ENCODE measurements at places on chromosomes 2 and 18.

- DNase-seq, result no peak
Observed at GRCh38 chr2:177989029-177989885, 83.3 kb downstream of the PDE11A start.

- no peak for DNase-seq
Observed at GRCh38 chr2:107418708-107419107, 408.0 kb upstream of the RGPD4 start.

- no peak for DNase-seq
Observed at GRCh38 chr2:36559221-36559942, 38.6 kb downstream of the FEZ2 start.

DNA sequence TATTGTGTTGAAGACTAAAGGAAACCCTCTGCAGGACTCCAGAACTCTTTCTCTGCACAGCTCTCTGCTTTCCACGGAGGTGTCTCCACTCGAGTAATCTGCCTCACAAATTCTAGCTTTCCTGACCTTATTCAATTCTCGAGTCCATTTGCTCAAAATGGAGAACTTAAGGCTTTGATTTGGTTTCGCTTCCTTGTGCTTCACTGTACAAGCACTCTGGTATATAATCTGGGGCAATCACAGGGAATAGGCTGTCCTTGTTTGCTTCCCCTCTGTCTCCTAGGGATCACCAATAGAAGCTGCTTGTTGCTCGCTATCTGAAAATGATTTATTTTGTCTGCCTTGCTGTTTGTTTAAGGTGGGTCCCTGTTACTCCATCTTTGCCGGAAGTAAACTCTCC lies 129.1 kb upstream of the DOCK10 start:
- no peak for DNase-seq

- peak; percentile 80 for DNase-seq
Observed at GRCh38 chr2:210363261-210363660, 48.3 kb upstream of the MYL1 start.
